ENCODE measurements at places on chromosomes 12 and 14. TPM values are rescaled to one million over a fixed set of nuclear protein-coding genes. Genes with fewer than 3 reads are reported as not detected.

GRCh38 chr12:41438854-41439541, 250.9 kb downstream of the PDZRN4 start:
- no peak for DNase-seq

DNA sequence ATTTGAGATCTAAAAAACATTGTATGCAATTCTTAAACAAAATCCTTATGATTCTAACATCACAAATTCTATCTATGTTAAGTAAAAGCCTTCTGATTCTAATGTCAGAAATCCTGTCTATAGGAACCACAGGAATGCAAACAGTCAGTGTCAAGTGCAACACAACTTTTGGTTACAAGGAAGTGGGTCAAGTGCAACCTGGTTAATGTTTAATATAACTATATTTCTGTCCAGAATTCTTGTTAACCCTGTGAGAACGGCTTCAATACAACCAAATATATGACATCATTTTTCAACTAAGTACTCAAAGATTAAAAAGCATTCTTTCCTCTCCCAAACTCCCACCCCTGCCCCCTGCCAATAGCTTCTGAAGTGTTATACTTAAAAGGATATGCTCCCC, 107.9 kb upstream of the PLEKHA5 start:
- no peak for DNase-seq

DNA sequence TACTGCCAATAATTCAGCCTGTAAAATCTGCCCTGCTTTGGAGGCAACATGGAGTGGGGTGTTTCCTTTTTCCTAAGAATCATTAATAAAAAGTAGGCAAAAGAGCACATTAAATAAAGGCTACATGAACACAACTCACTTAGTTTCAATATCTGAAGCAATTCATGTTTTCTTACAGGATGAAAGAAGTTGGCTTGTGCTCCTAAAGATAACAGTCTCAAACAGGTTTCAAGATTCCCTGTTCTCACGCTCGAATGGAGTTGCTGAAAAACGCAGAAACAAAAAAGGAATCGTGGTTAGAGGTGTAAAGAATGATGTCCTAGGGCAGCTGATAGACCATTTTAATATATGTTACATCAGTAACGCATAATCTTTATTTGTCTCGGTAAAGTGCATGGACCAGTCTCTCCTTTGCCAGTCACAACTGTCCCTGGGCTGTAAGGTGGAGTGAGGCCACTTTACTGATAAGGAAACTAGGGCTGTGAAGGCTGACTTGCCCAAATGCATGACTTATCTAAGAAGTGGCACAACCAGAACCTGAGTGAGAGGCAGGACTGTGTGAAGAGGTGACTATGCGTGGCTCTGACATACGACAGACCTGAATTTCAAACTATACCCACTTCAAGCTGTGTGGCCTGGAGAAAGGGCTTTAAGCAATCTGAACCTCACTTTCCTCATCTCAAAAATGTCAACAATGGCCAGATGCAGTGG, 12.6 kb downstream of the GIT2 start:
- DNase-seq = no peak

Gene GYS2
- total RNA-seq = 0.98 TPM

GRCh38 chr14:38257507-38257906, 1.6 kb upstream of the CLEC14A start:
- no peak for DNase-seq

Data from vagina (tissue), 2 donors.